ENCODE measurements at places on chromosomes 7 and 10. TPM values are rescaled to one million over a fixed set of nuclear protein-coding genes. Genes with fewer than 3 reads are reported as not detected.

The SFTPA1 gene
- polyA plus RNA-seq = not detected

The TSPAN15 gene
- 72.4 TPM for polyA plus RNA-seq

The FMC1 gene
- 18.7 TPM for polyA plus RNA-seq

The GATA3 gene
- 0.57 TPM for polyA plus RNA-seq

The SLC13A4 gene
- not detected for polyA plus RNA-seq

The PTPRE gene
- polyA plus RNA-seq = 7.4 TPM

The CALML5 gene
- polyA plus RNA-seq = not detected

The JCAD gene
- polyA plus RNA-seq = 26.7 TPM

The CPN1 gene
- 0.32 TPM for polyA plus RNA-seq

The GCK gene
- polyA plus RNA-seq = 2.2 TPM

The LIPM gene
- polyA plus RNA-seq = not detected

The ANKRD7 gene
- polyA plus RNA-seq = 0.21 TPM

The SPDYE16 gene
- 1.1 TPM for polyA plus RNA-seq

The RARRES2 gene
- polyA plus RNA-seq = 52.6 TPM

The TMEM72 gene
- 0.12 TPM for polyA plus RNA-seq

The PNLIP gene
- 0.12 TPM for polyA plus RNA-seq

The CYP2C18 gene
- polyA plus RNA-seq = not detected

The SIRT1 gene
- 25.0 TPM for polyA plus RNA-seq

The ADRB1 gene
- 0.24 TPM for polyA plus RNA-seq

The TMED4 gene
- 99.0 TPM for polyA plus RNA-seq

The CDK6 gene
- 50.2 TPM for polyA plus RNA-seq

The AGBL3 gene
- polyA plus RNA-seq = 6.0 TPM

The MMP21 gene
- polyA plus RNA-seq = 0.34 TPM

The SYNPO2L gene
- 82.7 TPM for polyA plus RNA-seq

The FRAT1 gene
- 1.1 TPM for polyA plus RNA-seq

The STK31 gene
- 0.85 TPM for polyA plus RNA-seq

The PAX2 gene
- polyA plus RNA-seq = not detected

The TMEM273 gene
- polyA plus RNA-seq = 8.2 TPM

The C10orf143 gene
- 3.1 TPM for polyA plus RNA-seq

The ZNF503 gene
- polyA plus RNA-seq = 12.5 TPM

The IGF2BP3 gene
- 34.3 TPM for polyA plus RNA-seq

The ZMIZ1 gene
- polyA plus RNA-seq = 42.4 TPM

The OLAH gene
- not detected for polyA plus RNA-seq

The WIPF3 gene
- polyA plus RNA-seq = 18.2 TPM

The SLIT1 gene
- not detected for polyA plus RNA-seq

The PRR15 gene
- polyA plus RNA-seq = not detected

The SPDYE5 gene
- 0.86 TPM for polyA plus RNA-seq
